Activated naive CD4-positive, alpha-beta T cell treated with anti-CD3 and anti-CD28 coated beads for 36 hours (primary cell): ENCODE measurements at places on chromosomes 1 and 21. TPM values are rescaled to one million over a fixed set of nuclear protein-coding genes. Genes with fewer than 3 reads are reported as not detected.

DNA sequence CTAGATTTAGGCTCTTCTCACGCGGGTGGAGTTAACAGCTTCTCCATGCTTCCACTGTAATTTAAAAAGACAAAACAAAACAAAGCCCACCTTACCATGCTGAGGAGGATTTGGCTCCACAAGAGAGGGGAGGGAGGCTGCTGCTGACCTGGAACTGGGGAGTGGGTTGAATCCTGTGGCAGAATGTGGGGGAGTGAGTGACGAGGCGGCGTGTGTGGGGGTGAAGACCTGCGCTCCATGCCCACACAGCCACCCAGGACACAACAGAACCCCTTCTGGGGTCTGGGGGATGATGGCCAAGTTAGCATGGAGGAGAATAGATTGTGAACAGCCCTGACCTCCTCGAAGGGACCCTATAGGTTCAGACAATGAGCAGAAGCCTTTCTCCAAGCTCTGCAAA, 44.0 kb upstream of the LRRN2 start:
- peaks cover 5% of the 10 kb centered on the region for H3K4me1 ChIP-seq
- DNase-seq: no peak
- H3K27ac ChIP-seq: no peak overlapping the region
- peaks cover 1% of the 10 kb centered on the region for H3K27me3 ChIP-seq
- no peaks in the 10 kb centered on the region for H3K36me3 ChIP-seq

GRCh38 chr1:101704895-101705294, 291.8 kb downstream of the OLFM3 start:
- no peak overlapping the region for H3K27ac ChIP-seq
- no peak overlapping the region for H3K4me3 ChIP-seq
- H3K36me3 ChIP-seq: no peaks in the 10 kb centered on the region
- no peaks in the 10 kb centered on the region for H3K4me1 ChIP-seq
- H3K27me3 ChIP-seq: peaks cover 2% of the 10 kb centered on the region
- DNase-seq: no peak

DNA sequence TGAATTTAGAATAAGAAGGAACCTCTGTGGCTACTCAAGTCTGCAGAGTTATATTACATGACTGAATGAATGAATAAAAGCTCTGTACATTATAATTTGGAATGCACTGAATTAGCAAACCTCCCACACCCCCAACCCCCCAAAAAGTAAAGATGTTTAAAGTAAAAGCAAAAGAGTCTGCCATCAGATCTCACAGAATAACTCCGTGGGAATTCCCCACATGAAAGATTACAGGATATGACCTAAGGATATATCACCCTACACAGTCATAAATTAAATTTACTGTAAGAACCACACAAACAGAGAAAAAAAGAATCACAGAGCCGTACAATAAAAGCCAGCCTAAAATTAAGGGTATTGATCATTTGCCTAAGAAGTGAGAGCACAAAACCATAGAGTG, 587.3 kb downstream of the PTPRC start:
- peak; percentile 66 for DNase-seq
- peaks cover 23% of the 10 kb centered on the region for H3K4me1 ChIP-seq
- H3K27ac ChIP-seq: peak overlapping the region; percentile 27
- no peaks in the 10 kb centered on the region for H3K27me3 ChIP-seq
- no peaks in the 10 kb centered on the region for H3K36me3 ChIP-seq

DNA sequence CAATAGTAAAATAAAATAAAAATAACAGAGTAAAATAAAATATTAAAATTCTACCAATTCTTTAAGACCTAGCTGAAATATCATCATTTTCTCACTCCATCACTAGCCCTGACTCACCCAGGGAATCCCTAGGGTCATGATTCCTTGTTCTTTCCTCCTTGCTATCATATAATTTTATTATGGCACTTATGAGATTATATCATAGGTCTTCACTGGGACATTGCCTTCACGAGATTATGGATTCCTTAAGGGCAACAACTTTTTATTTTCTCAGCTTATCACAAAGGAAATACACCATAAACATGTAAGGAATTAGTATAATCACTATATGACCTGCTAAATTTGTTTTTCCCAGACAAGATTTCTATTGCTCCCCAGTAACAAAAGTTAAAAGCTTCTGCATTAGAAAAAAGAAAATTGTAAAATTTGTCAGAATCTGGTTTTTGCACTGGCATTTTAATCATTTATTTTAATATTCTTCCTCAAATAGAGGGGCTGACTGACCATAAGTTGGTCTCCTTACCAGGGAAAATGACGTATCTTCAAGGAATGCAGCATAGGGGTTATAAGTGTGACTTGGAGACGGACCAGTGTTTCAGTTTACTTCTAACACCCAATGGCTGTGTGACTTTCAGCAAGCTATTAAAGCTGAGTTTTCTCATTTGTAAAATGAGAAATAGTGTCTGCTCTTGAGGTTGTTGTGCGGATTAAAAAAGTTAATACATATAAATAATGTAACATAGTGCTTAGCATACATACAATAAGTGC, 8.8 kb upstream of the CLCA4 start:
- DNase-seq: no peak
- H3K27me3 ChIP-seq: peaks cover 13% of the 10 kb centered on the region
- no peak overlapping the region for H3K27ac ChIP-seq

DNA sequence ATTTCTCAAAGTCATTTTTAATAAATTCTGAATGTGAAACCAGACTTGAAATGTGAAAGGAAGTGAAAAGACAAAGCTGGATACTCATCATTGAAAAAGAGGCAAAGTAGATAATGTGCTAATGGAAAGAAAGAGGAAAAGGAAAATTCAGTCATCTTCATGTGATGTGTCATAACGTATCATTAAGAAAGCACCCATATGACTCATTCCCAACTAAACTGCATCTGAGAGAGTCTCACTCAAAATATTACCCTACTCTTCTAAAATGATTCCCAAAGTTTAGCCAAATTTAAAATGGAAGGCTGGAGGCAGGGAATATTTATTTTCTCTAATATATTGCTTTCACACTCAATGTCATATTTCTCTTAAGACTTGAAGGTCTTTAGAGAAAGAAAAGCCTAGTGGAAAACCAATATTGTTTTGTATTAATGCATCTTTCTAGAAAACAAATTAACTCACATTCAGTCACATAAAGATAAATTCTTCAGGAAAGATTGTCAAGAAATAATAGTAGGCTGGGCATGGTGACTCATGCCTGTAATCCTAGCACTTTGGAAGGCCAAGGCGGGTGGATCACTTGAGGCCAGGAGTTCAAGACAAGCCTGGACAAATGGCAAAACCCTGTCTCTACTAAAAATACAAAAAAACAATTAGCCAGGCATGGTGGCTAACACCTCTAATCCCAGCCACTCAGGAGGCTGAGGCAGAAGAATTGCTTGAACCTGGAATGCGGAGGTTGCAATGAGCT, 129.9 kb downstream of the SLC30A10 start:
- H3K4me1 ChIP-seq: no peaks in the 10 kb centered on the region
- no peak overlapping the region for H3K27ac ChIP-seq
- DNase-seq: no peak
- no peaks in the 10 kb centered on the region for H3K36me3 ChIP-seq
- H3K27me3 ChIP-seq: peaks cover 7% of the 10 kb centered on the region
- no peak overlapping the region for H3K4me3 ChIP-seq

- peaks cover 8% of the 10 kb centered on the region for H3K4me1 ChIP-seq
- H3K27ac ChIP-seq: no peak overlapping the region
- H3K27me3 ChIP-seq: peaks cover 28% of the 10 kb centered on the region
- H3K36me3 ChIP-seq: no peaks in the 10 kb centered on the region
- no peak overlapping the region for H3K4me3 ChIP-seq
These were observed 1.1 kb upstream of the PKP1 start for GRCh38 chr1:201282216-201282615.

DNA sequence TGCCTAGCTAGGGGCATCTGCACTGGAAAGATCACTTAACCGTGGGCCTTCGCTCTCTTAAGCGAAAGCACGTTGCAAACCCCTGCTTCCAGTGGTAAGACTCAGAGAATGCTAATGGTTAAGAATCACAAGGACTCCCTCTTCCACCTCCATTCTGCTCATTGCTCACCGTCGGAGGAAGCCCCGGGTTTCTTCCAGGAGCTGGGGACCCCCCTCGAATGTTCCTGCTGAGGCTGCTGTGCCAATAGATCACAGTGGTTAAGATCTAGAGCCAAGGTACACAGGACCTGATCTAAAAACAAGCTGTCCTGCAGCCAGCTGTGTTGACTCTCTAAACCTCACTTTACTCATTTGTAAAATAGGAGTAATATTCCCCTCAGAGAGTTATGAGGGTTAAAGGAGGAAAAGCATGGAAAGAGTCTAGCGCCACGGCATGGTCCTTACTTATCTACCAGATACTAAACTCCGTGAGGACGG, 765 bp downstream of the VAMP3 start:
- H3K36me3 ChIP-seq: peaks cover 11% of the 10 kb centered on the region
- peak overlapping the region; percentile 83 for H3K4me3 ChIP-seq
- peak; percentile 10 for DNase-seq

DNA sequence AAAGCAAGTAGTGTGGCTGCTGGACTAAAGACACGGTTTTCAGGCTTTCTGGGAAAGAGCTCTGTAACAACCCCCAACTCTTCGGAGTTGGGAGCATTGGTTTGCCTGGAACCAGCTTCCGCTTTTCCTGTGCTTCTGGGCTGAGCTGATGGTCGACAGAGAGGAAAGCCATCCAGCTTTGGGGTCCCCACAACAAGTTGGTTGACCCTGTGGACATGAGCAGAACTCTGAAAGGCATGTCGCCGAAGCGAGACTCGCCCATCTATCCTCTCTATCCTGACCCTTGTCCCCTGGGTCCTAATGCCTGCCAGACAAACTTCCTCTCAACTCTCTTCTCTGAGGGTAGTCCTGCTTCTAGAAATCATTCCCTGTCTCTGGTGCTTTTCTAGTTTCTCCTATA, 31.9 kb upstream of the FCGR2A start:
- peaks cover 27% of the 10 kb centered on the region for H3K27me3 ChIP-seq
- peaks cover 5% of the 10 kb centered on the region for H3K4me1 ChIP-seq
- peak; percentile 28 for DNase-seq
- H3K27ac ChIP-seq: no peak overlapping the region

DNA sequence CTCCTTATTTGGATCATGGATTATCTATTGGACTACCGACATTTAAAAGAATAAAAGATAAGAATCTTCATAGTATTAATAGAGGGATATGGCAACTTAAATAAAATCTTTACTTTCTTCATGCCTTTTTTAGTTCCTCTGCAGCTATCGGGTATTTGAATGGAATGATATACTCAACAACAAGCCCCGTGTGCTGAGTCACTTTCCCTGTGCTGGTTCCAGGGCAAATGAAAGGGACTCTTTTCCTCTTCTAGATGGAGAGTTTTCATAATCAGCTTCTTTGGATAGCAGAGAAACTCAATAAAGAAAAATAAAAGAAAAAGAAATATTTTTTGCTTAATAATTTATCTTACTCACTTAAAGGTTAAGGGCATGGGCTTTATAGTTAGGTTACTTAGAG, 213.7 kb downstream of the LRRC40 start:
- H3K4me1 ChIP-seq: no peaks in the 10 kb centered on the region
- H3K4me3 ChIP-seq: no peak overlapping the region
- no peaks in the 10 kb centered on the region for H3K27me3 ChIP-seq
- no peak overlapping the region for H3K27ac ChIP-seq
- DNase-seq: no peak

DNA sequence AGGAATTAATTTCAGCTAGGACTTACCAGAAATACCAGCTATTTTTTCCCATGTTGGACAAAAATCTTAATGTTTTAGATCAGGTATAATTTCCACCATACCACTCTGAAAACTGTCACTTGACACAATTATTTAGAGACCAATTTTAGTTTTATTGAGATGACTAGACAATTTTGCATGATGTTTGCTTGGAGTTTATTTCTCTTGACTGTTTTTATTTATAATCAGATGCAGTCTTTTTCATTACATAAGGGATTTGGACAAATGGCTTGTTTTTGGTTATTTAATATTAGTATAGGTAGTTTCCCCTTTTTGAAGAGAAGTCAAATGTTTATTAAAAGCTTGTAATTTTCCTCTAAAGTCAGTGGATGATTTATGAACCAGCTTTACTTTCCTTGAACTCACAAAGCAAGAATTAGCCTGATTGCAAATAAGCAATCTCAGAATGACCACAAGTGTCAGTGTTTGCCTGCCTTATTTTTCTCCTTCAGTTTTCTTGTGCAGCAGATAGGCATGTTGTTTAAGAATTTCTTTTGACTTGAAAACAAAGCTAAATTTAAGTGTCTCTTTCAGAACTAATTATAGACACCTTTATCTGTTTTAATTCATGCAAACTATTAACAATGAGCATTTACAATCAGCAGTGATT, 3.8 kb upstream of the B3GALT2 start:
- peaks cover 13% of the 10 kb centered on the region for H3K36me3 ChIP-seq
- no peak overlapping the region for H3K4me3 ChIP-seq
- peaks cover 40% of the 10 kb centered on the region for H3K4me1 ChIP-seq
- DNase-seq: no peak
- no peaks in the 10 kb centered on the region for H3K27me3 ChIP-seq

DNA sequence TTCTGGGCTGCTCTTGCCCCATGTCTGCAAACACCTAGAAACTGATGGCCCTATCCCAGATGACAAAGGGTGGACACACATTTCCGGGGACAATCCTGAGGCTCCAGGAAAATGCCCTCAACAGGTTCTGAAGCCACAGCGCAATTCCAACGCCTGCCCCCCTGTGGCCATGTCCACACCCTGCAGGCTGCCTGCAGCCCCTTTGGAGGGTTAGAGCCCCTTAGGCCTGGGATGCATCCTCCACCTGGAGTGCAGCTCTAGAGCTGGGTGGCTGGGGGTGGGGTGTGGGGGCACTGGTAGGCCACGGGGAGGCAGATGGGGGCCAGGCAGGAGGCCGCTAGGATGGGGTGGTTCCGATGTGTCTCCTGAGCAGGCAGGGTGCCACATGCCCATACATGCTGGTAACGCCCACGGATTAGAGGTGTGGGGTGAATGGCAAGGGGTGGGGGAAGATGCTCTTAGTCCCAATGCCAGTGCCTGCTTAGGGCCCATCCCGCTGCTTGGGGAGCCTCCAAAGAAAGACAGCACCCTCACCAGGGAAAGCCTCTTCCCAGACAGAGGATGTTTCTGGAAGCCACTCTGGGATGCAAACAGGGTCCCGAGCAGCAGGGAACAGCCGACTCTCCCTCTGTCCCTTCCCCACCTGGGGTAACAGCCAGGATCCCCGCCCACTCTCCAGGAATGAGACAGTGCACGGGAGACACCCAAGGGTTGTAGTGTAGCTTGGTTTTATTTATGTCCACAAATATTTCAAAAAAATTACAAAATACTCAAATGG, 34.0 kb downstream of the SLC45A1 start:
- no peaks in the 10 kb centered on the region for H3K27me3 ChIP-seq
- no peak overlapping the region for H3K4me3 ChIP-seq
- H3K27ac ChIP-seq: peak overlapping the region; percentile 35
- peaks cover 4% of the 10 kb centered on the region for H3K4me1 ChIP-seq
- peak; percentile 18 for DNase-seq

LCE1F gene
- total RNA-seq: not detected

AKR7A2 gene
- total RNA-seq: 36.6 TPM

AHCYL1 gene
- total RNA-seq: 70.0 TPM

PADI2 gene
- total RNA-seq: not detected

PFKL gene
- 166 TPM for total RNA-seq

ZNF436 gene
- 3.5 TPM for total RNA-seq

S100A7 gene
- total RNA-seq: not detected

TFF2 gene
- not detected for total RNA-seq

VWA1 gene
- total RNA-seq: 0.72 TPM
